ENCODE measurements at places on chromosomes 6 and 20.
A peak's percentile ranks its signal among the peaks of the same experiment; 100 is the strongest.

- DNase-seq = no peak
Measured at GRCh38 chr6:29964518-29964886, 22.2 kb downstream of the HLA-A start.

DNA sequence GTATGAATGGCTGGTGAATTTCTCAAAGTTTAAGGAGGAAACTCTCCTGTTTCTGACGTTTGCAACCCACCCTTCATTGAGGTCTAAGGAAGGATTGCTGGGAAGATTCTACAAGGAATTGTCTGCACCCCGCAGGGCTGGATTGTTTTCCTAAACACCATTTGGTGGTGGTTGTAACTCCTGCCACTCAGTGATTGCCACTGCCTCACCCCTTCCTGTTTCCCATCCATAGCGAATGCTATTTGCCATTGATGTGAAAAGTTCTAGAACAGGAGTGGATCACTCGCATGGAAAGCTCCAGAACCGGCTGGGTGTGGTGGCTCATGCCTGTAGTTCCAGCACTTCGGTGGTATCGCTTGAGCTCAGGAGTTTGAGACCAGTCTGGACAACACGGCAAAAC lies 8.7 kb upstream of the DSP start:
- no peak for DNase-seq

GRCh38 chr20:60132162-60132826 lies 174.1 kb downstream of the CDH26 start:
- no peak for DNase-seq

GRCh38 chr20:1734269-1734858 lies 76.8 kb upstream of the SIRPG start:
- DNase-seq = peak; percentile 17

- no peak for DNase-seq
Measured at GRCh38 chr6:116152620-116153019, 26.7 kb upstream of the COL10A1 start.

- no peak for DNase-seq
Measured at GRCh38 chr6:68633972-68634725, 933 bp upstream of the ADGRB3 start.

- DNase-seq = no peak
Measured at GRCh38 chr20:38134427-38135270, 30.4 kb downstream of the TGM2 start.

DNA sequence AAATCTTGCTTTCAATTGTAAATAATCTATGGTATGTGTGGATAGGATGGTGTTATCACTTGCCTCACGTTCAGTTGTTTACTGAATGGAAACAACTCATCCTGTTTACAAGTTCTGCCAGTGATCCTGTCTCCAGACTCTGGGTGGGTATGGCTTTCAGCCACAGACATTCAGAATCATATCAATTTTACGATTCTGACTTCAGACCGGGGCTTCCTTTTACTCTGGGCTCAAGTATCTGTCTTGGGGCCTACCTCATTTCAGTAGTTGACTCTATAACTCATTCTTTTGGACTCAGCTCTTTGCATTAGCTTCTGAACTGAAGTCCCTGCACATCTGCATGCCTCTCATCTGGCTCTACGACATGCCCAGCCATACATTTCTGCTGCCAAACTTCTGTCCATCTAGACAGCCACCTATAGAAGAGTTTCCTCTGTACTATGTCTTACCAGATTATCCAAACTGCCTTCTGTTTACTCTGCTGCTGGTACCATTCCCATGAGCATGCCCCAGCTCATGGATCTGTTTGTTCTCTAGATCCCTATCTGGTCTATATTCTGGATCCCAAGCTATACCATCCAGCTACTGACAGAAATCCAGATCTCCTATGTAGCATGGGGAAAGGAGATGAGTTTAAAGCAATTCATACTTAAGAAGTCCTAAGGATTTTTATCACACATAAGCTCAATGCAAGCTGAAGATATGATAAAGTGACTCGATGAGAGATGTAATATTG lies 34.3 kb downstream of the FYN start:
- no peak for DNase-seq

DNA sequence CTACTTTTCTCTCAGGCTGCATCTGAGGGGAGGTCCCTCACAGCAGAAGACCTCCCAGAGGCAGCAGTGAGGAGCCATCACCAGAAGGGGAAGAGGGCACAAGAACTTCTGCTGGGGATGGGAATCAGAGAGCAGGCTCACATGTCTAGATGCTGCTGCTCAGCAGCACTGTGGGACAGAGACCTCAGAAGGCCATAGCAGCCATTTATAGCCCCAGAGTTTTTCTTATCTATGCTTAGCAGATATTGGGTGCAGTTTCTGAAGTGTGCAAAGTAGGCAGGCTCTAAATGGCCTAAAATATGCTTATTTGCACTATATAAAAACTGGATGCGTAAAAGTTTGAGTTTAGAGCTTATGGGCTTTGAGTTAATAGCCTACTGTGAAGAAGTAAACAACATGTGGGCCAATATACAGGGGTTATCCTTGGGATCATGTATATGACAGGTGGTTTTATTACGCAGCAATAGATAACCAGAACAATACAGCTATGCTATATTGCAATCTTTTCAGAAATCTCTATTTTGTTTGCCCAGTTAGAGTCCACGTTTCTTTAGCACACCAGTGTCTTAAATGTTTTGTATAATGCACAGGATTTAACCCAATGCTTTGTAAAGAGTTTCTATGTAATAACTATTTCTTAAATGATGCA lies 60.2 kb upstream of the TMEM244 start:
- DNase-seq = no peak
